ENCODE measurements at places on chromosomes 13 and 19.

DNA sequence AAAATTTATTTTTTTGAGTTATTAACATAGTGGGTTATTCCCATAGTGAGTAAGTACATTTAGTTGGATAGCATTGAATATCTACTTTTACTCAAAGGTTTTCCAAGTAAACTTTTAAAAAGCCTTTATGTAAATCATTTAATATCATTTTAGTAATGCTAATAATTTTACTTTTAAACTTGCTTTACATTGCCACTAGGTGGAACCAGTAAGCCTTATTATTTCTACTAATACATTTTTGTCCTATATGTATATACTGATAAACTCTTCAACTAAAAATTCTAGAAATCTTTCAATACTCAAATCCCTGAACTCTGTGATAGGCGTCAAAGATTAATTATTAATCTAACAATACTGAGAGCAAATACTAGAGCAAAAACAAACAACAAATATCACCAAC lies 1709.2 kb upstream of the PCDH20 start:
- DNase-seq = no peak

GRCh38 chr13:40503966-40504591 lies 162.4 kb downstream of the FOXO1 start:
- no peak for DNase-seq

GRCh38 chr19:5123646-5124045 lies 154.7 kb downstream of the KDM4B start:
- DNase-seq = no peak

GRCh38 chr13:71589032-71589431 lies 278.0 kb downstream of the DACH1 start:
- no peak for DNase-seq

DNA sequence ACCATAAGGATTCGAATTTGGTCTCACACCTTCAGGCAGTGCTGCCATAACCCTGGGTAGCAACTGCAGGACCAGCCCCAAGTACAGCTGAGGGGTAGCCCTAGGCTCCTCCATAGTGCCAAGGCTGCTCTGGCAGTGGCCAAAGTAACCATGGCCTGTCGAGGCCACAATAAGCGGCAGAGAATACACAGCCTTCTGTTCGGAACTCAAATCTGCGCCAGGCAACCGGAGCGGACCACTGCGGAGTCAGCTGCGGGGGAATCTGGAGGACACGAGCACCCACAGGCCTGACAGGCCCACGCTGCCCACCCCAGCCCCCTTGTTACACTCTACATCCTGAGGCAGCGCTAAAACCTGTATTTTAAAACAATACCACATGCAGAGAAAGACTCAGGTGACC lies 48.7 kb downstream of the CCDC70 start:
- no peak for DNase-seq

DNA sequence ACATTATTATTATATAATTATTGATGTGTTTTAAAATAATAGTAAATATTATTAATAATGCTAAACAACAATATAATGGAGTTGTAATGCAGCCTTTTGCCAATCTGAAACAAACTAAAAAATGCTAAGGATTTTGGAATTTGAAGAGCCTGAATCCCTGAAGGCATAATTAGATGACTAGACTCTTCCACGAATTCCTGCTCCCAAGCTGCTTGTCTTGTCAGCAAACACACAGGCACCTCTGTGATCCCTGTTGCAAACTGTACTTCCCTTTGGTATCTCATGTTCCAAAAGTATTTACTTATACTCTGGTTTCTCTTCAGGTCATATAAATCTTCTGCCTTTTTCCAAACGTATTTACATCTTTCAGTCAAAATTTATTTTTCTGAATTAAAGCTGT lies 1862.4 kb downstream of the OLFM4 start:
- DNase-seq = no peak

DNA sequence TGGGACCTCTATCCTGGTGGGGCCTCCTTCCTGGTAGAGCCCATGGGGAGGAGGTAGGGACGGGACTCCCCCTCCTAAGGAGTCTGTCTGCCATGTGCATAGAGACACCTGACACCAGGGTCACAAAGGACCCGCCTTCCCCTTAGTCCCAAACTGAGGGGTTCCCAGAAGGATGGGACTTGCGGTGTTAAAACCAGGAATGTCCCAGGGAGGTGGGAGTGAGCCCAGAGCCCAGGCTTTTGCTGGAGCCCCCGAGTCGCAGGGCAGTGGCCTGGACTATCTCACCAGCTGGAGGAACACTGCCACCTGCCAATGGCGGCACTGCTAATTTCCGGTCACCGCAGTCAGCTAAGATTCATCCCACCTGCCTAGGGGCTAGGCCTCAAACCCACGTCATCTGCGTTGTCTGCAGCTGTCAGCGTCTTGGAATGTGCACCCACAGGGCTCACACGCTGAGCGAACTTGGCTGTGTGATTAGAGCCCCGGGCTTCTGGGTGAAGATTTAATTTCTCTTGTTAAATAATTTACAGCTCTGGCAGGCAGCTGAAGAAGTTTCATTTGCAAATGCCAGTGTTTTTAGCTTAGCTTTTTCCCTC lies 31.9 kb upstream of the ATP11A start:
- DNase-seq = no peak

DNA sequence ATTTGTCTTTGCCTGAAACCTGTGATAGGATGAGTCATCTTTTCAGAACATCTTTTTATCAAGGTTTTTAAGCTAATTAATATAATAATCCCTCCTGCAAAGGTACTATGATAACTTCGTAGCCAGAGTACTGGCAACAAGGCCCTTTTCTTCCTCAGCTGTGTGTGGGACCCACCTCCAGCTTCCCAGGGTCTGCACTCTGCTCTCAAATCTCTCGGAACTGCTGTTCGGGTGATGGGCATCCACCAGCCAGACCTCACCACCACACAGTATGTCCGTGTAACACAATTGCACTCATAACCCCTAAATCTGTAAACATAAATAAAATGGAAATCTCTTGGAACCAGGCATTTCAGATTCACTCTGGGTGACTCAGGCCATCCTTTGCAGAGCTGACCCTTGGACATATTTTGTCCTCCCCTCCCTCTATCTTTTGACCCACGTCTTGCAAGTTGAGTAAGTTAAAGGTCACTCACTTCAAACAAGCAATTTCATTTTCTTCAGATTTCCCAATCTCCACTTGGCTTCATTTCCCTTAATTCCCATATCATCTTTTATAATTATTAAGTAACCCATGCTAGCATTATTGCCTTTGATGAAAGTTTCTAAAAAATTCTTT lies 29.5 kb downstream of the COL4A1 start:
- no peak for DNase-seq

DNA sequence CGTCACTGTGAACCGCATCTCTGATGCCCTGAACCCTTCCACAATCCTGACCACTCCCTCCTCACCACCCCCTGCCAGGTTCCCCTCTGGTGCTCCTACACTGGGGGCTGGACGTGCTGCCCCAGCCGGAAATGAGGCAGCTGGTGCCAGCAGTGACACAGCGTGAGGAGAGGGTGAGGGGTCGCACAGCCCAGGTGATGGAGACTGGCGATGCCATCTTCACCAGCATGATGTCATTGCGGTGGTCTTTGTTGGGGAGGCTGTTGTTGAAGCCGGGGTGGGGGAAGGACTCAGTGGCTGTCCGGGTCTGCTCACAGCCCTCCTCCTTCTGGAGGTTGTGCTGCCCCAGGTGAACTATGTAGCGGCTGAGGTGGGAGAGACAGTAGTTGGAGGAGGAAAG lies 2.5 kb downstream of the KLK11 start:
- DNase-seq = no peak
